ENCODE measurements at places on chromosomes 3 and 15.

DNA sequence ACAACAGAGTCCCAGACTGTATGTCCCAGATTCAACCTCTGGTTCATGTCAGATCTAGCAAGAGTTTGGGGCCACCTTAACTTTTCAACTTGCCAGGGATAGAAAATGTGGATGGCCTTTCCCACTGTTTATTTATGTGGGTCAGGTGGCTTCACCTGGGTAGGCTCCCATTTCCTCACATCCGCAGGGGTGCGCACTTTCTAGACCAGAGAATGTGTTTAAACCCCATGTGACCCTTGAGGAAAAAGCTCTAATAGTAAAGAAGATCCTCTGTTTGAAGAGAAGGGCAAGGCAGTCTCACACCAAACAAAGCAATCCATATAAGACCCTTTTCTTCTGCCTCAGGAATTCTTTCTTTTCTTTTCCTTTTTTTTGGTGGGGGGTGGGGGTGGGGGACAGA lies 167.2 kb upstream of the TSC22D2 start:
- no peak for DNase-seq

GRCh38 chr15:39127151-39127790 lies 453.6 kb upstream of the THBS1 start:
- DNase-seq = no peak

- no peak for DNase-seq
These were observed 48.1 kb downstream of the MAGEF1 start for GRCh38 chr3:184663756-184664155.

DNA sequence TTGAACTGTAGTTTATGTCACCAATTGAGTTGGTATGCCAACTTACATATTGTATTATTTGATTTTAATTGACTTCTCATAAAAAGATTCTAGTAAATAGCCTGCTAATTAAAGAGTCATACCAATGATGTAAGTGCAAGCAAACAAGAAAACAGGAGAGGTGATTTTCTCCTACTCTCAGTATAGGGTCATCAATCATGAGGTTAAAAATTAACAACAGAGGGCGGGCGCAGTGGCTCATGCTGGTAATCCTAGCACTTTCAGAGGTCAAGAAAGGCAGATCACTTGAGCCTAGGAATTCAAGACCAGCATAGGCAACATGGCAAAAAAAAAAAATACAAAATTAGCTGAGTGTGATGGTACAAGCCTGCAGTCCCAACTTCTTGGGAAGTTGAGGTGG lies 108.7 kb downstream of the MYO9A start:
- no peak for DNase-seq

DNA sequence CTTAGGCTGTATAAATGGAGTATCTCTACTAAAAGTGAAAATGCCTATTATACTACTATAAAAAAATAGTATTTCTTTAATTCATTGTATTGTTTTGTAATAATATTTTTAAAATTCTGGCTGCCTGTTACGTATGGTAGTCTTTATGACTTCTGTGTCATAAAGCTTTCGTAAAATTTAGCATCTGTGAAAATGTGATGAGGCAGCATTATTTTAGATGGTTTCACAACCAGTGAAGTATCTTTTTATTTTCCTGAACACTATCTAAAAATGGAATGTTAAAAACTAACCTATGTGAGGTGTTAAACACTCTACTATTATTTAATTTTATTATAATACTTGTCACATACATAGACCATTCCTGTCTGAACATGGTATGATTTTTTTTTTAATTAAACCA lies 46.2 kb downstream of the LRCH3 start:
- no peak for DNase-seq

Measured in stimulated activated CD8-positive, alpha-beta memory T cell treated with anti-CD3 and anti-CD28 coated beads, Interleukin-4, amount 100 ng/mL, for 4 hours (primary cell).